CD4-positive, alpha-beta T cell treated with Interleukin-4 for 1 hour (primary cell): ENCODE measurements at places on chromosomes 16 and 17.

DNA sequence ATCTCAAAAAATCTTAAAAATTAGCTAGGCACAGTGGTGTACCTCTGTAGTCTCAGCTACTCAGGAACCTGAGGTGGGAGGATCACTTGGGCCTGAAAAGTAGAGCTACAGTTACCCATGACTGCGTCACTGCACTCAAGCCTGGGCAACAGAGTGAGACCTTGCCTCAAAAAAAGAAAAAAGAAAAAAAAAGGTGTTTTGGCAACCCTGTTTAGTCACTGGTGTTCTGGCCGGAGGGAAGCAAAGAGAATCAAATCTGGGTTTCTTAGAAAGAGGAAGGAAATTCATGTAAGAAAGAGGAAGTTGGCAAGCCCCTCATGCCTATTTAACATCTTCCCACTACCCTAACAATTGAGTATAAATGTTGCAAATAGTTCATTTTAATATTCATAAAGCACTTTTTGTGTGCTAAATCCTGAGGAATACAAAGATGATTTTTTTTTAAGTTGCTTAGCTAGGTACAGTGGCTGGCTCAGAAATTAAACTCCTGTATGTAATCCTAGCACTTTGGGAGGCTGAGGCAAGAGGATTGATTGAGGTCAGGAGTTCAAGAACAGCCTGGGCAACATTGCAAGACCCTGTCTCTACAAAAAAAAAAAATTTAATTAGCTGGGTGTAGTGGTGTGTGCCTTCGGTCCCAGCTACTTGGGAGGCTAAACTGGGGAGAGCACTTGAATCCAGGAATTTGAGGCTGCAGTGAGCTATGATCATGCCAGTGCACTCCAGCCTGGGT lies 6.5 kb upstream of the USP32 start:
- peak; percentile 80 for DNase-seq

GRCh38 chr17:2092253-2092652 lies 37.4 kb downstream of the HIC1 start:
- no peak for DNase-seq

DNA sequence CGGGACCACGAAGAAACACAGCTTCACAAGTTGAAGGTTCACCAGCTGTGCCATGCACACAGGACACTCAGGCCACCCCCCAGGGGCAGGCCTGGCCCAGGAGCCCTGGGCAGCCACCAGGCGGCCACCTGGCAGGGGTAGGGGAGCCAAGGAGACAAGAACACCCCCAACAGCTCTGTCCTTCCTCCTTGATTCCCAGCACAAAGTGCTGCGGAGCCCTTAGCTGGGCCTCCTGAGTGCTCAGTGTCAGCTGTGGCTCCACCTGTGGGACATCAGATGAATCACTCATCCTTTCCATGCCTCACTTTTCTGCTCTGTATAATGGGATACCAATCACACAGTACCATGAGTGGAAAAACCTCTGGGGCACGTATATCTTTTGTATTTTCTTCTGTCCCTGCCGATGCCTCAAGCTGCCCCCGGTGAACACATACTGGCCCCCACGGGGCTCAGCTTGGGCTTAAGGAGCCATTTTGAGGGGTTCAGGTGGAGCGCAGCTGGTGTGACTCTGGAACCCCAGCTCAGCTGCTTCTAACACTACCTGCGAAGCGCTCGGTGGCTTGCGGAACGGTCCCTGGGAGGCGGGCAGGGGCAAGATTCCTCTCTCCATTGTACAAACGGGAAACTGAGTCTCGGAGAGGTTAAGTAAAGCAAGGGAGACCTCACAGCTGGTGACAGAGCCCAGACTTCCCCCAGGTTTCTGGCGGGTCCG lies 12.0 kb downstream of the GALK1 start:
- no peak for DNase-seq

- no peak for DNase-seq
These were observed 12.0 kb downstream of the TBC1D16 start for GRCh38 chr17:80023481-80024205.

GRCh38 chr17:37278247-37278894 lies 97.4 kb upstream of the C17orf78 start:
- no peak for DNase-seq
